ENCODE measurements at places on chromosomes 1 and 21.

- DNase-seq: no peak
Observed at GRCh38 chr1:159066108-159066507, 10.5 kb downstream of the AIM2 start.

GRCh38 chr1:247548092-247548491 lies 842 bp upstream of the GCSAML start:
- DNase-seq: no peak

DNA sequence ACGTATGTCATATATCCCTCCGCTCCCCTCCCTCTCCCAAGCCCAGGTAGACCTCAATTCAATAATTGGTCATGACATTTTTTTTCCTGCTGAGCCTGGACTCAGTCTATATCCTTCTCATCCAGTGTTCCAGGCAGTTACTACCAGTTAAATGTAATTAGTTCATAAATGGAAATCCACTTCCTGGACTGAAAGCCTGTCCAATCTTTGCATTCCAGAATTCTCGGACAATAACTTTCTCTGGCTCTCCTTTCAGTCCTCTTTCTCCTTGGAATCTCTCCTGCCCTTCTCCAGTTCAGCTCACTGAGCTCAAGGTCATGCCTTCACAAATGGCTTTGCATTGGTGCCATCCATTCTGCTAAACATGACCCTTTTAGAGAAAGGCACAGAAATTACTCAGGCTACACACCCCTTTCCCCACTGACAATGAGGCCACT lies 34.8 kb downstream of the VWA5B1 start:
- no peak for DNase-seq

GRCh38 chr1:233655301-233655740 lies 41.4 kb downstream of the KCNK1 start:
- no peak for DNase-seq

GRCh38 chr1:23020706-23021405 lies 1.6 kb downstream of the KDM1A start:
- DNase-seq: no peak

DNA sequence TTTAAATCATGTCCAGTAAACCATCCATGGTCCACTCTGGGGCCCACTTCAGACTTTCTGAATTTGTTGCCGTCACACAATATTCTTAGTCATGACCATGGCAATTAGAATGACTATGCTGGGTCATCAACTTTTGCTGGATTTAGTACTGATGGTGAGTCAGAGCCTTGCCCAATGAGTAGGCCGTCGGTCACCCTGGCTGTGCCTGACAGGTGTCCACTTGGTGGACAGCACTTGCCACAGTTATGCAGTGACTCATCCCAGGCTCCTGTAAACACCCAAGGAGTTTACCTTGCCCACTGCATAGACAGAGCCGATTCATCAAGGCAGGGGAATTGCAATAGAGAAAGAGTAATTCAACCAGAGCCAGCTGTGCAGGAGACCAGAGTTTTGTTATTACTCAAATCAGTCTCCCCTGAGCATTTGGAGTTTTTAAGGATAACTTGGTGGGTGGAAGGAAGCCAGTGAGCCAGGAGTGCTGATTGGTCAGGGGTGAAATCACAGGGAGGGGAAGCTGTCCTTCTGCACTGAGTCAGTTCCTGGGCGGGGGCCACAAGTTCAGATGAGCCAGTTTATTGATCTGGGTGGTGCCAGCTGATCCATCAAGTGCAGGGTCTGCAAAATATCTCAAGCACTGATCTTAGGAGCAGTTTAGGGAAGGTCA lies 333.8 kb downstream of the PTPRU start:
- no peak for DNase-seq

GRCh38 chr1:29123887-29124365 lies at the start of gene TMEM200B:
TSS of gene TMEM200B (minus strand) at chr1:29123903. CDS start at chr1:29121828, 2,075 bp downstream.
- DNase-seq: no peak

GRCh38 chr1:205049479-205049878 lies 6.5 kb downstream of the CNTN2 start:
- DNase-seq: no peak

DNA sequence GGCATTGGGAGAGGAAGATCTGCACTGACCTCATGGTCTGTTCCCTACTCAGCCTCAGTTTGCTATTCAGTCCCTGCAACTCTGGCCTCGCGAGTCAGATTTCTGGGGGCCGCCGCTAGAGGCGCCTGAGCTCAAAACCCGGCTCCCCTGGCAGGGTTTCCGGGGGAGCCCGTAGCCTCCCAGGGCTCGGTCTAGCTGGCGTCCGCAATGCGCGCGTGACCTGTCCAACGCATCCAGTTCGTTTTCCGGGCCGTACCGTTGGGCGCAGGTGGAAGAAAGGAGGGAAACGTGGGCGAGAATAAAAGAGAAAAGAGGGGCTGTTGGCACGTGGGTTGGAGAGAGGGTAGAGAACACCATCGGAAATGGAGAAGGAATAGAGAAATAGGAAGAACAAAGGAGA lies at the start of gene ADAM30:
ADAM30 (minus strand) TSS at position 213 of the 400 bp plus-strand sequence; CDS start at position 34, 179 bp downstream.
- DNase-seq: no peak

DNA sequence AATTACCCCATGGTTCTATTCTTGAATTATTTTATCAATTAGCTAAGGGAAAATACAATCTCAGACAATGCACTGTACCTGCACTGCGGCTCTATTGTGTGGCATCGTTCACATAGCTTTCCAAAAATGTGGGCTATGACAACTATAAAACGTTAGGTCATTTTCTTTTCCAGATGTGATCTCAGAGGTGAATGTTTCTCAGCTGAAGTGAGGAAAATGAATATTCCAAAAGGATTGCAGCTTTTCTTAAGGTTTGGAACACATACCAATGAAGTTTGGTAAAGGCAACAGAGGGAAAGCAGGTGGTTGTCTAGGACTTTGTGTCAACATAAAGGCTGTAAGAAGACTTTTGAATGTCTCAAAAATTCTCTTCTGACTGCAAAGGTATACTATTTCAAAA lies 105.5 kb downstream of the NRIP1 start:
- DNase-seq: no peak

DNA sequence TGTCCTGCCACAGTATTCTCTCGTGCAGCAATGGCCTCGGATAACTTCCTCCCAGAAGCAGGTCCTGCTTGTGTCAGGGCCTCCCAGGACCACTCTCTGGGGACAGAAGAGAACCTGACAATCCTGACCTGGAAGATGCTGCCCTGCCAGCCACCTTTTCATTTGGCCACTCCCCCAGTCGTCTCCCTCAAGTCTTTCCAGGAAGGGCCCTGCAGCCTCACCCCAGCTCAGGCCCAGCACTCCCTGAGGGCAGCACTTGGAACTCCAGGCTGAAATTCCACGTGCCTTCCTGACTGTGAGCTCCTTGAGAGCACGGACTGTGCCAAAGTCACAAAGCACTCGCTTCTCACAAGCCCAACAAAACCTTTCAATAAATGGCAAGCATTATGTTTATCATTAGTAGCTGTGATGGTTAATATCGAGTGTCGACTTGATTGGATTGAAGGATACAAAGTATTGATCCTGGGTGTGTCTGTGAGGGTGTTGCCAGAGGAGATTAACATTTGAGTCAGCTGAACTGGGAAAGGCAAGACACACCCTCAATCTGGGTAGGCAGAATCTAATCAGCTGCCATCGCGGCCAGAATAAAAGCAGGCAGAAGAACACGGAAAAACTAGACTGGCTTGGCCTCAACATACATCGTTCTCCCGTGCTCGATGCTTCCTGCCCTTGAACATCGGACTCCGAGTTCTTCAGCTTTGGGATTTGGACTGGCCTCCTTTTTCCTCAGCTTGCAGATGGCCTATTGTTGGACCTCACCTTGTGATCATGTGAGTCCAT lies 2.3 kb upstream of the CLEC20A start:
- no peak for DNase-seq

GRCh38 chr1:81129366-81129765 lies 671.4 kb upstream of the ADGRL2 start:
- DNase-seq: no peak

DNA sequence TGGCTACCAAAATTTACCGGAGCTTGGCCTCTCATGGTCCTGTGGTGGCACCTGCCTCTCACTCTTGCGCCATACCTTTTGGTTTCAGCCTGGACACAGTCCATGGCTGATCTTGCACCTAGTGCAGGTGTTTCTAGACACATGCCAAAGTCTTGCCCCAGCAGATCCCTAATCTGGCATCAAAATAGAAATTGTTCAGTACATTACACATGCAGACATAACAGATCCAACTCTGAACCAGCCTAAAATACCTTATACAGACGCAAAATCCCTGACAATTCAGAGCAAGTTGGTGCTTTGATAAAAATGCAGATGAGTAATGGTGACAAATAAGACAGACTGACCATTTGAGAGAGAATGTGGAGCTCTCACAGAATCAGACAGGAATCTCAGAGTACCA lies 44.1 kb downstream of the NGF start:
- no peak for DNase-seq

- no peak for DNase-seq
Observed at GRCh38 chr21:16797966-16798365, 714.9 kb upstream of the CXADR start.

DNA sequence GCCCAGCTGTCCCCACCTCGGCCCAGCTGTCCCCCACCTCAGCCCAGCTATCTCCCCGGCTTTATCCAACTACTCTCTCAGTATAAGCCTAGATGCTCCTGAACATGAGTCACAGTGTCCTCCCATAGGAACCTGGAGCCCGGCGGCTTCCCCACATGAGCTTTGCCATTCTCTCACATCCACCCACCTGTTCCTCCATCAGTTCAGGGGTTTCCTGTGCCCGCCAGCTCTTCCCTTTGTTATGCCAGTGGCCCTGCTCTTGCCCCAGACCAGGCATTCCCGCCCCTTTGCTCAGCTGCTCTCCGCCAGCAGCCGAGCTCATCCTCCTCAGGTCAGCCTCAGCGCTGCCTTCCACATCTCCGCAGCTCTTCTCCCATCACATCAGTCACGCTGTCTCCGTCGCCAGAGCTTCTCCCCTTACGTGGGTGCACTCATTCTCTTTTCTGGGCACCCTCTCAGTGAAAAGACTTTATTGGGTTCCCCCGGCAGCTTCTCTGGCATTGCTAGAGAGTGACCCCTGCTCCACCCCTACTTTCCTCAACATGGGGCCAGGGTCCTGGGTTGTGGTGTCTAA lies 89.5 kb upstream of the CSF3R start:
- no peak for DNase-seq

DNA sequence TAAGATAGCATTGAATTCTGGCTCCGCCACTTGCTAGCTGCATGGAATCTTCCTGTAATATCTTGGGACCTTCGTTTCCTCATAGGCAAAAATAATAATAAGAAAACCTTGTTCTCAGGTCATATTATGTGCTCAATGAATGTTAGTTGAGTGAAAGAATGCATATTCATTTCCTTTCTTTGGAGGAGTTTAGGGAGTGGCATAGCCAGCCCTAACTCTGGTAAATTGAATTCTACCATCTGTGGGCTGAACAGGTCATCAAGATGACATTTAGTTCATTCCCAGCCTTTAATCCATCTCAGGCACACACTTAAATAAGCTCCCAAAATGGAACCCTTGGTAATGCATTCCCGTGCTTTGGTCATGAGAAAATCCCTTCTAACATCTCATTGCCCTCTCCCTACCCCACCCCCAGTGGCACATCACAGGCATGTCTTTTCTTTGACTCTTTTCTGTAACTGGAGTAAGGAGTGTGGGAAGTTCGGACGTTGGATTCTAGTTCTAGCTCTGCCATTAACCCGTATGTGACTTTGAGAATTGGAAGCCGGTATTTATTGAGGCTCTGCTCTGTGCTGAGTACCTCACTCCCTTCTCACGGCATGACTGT lies 13.2 kb upstream of the MYOG start:
- DNase-seq: no peak

DNA sequence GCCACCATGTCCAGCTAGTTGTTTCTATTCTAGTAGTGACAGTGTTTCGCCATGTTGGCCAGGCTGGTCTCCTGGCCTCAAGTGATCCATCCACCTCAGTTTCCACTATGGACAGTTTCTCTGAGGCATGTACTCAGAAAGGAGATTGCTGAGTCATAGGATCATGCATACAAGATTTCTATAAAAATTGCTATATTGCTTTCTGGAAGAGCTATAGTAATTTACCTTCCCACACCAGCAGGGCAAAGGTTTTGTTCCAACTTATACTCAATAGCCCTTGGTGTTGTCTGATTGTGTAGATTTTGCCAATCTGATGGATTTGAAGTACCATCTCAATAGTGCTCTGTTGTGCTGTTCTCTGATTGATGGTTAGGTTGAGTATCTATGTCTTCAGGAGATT lies 15.6 kb upstream of the ATP1A1 start:
- no peak for DNase-seq

DNA sequence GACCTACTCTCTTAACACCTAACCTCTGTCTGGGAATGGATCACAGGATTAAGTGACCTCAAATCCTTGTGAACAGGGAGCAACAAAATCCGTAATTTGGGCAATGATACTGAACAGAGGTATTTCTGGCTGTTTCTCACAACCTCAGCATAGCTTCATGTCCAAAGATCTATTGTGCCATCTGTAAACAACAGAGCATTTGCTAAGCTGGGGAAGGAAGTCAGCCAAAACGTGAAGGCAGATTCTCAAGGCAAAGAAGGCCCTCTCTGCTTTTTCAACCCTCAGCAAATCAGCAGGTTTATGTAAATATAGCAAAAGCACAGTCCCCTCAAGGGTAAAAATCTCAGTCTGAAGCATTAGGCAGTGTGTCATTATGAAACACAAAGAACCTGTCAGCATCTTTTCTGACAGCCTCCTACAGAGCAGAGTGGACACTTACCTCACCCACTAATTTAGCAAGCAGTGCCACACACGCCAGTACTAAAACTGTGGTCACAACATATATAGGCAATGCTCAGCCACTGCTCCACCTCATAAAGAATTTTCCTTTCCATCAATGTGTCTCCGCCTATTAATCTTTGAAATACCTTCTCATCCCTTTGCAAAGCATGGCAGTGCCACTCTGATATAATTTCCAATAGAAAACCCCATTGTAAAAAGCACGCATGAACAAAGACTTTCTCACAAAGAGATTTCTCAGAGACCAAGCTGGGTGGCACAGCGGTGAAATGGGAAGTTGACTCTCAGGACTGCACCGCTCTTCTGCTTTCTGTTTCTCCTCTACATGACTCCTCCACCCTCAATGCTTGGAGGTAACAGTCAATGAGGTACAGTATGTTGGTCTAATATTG lies 188.0 kb downstream of the RERE start:
- DNase-seq: no peak

GRCh38 chr1:104466068-104466467 lies 716.4 kb downstream of the AMY1C start:
- no peak for DNase-seq

GRCh38 chr1:40257313-40257687 lies 736 bp upstream of the ZMPSTE24 start:
- DNase-seq: no peak

DNA sequence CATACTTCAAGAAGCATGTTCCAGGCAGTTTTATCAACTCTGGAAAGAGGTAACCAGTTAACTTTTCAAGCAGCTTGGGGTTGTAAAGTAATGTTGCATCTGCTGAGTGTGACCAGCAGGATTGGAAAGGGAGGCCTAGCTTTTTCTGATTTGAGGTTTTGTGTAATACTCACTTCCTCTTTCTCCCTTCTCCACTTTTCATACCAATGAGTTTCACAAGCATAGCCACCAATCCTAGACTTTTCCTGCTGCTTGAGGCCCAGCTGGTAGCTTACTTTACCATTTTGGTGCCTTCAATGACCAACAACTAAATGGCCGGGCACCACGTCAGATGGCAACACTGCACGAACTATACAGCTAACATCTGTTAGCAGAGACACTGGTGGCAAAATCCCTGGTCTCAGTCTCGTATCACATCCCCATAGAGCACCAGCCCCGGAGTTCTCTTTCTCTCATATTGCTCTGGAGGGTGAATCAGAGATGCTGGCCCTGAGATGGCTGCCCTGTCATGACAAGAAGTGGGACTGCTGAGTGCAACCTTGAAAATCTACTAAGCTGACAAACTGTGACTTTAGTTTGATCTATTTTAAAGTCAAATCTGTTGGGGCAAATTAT lies 14.8 kb upstream of the GPR88 start:
- DNase-seq: no peak

All from iPS DF 19.7 (cell line).